ENCODE measurements at places on chromosomes 3 and 15. TPM values are rescaled to one million over a fixed set of nuclear protein-coding genes. Genes with fewer than 3 reads are reported as not detected.

The SEMA6D gene
- total RNA-seq = 3.5 TPM

The ADGRG7 gene
- total RNA-seq = 0.22 TPM

- no peak for DNase-seq
Measured at GRCh38 chr3:77323626-77324025, 283.7 kb downstream of the ROBO2 start.

The CCR3 gene
- total RNA-seq = 0.48 TPM

GRCh38 chr3:52063026-52063723 is 6.8 kb upstream of the DUSP7 start:
- DNase-seq = no peak

DNA sequence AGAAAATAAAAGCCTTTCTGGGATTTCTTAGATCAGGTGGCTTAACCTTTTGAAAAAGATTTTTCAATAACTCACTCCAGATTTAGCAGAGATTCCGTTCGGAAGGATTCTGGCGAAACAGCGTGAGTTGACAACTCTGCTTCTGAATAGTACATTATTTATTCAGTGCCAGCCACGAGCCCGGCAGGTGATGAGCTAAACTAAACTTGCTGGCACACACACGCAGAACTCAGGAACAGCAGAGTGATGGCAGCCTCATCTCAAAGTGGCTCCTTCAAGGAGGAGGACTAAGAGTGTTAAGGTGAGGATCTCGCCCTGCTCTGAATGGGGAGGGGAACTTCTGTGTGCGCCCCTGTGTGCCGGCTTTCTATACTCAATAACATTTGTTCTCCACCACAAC is 114.3 kb downstream of the FAM43A start:
- no peak for DNase-seq

- DNase-seq = no peak
Measured at GRCh38 chr15:101510212-101511197, 21.0 kb upstream of the PCSK6 start.

The GOLGA8M gene
- total RNA-seq = 0.52 TPM

The LAMB2 gene
- total RNA-seq = 136 TPM

The COL6A5 gene
- not detected for total RNA-seq

The CCDC54 gene
- total RNA-seq = not detected

All from psoas muscle (tissue), 8 donors.